NCI-H2227 treated with DMSO at 0.1 percent for 48 hours (cell line): ENCODE measurements at places on chromosomes 5 and 9.

DNA sequence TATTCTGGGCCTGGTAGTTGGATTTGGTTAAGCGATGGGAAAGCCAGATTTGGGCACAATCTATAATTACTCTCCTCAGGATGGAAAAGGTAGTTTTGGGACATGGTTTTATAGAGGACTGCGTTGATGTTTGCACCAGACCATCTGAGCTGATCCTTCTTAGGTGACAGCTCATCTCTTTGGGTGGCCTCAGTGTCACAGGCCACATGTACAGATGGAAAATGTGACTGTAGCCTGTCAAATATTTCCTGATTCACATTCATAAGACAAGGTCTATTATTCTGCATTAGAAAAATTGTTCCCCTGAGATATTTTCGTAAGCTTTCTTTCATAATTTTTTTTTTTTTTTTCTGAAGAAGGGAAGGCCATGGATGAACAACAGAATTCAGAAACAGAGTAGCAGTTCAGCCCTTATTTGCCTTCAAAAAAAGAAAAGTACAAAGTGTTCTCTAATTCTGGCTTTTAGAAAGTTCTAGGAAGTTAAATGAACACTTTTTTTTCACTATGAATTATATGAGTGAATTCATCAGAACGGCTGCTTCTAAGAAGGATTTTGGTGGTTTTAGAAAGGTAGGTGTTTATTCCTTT lies 81.0 kb downstream of the NNT start:
- no peak for DNase-seq

DNA sequence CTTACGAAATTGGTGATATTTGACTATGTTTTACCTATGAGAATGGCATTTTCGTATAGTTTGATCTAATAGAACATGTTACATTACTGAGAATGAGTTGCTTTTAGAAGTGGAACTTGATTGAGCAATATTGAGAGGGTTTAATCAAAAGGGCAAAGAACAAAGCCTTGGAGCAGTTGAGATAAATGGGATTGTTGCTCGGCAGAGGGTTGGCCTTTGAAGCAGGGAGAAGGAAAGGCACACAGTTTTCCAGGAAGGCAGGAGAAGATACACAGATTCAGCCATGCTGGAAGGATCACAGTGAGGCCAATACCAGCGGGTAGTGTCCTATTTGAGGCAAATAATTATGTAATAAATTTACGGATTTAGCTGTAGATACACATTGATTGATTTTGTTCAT lies 19.5 kb downstream of the MAN2A1 start:
- no peak for DNase-seq

- no peak for DNase-seq
Measured at GRCh38 chr5:14501353-14502293, 80.0 kb upstream of the OTULINL start.

GRCh38 chr9:1071730-1072129 lies 21.6 kb downstream of the DMRT2 start:
- DNase-seq = no peak

GRCh38 chr5:13511442-13511841 lies 433.0 kb downstream of the DNAH5 start:
- DNase-seq = no peak

DNA sequence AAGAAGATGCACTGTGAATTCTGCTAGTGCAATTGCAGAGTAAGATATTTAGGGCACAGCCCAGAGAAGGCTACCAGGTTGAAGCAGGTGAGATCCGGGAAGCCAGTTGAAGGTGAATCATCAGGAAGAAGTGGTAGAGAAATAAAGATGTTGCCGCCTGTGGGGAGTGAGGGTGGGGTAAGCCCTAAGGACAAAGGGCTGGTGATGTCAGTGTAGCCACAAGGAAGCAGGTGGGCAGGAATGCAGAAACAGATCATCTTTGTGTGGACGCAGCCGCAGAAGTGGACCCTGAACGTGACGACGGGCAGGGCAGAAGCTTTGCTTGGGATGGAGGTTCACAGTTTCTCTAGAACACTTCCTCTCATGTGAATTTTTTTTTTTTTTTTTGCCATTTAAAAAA lies 164.2 kb downstream of the ACTL7B start:
- DNase-seq = no peak

DNA sequence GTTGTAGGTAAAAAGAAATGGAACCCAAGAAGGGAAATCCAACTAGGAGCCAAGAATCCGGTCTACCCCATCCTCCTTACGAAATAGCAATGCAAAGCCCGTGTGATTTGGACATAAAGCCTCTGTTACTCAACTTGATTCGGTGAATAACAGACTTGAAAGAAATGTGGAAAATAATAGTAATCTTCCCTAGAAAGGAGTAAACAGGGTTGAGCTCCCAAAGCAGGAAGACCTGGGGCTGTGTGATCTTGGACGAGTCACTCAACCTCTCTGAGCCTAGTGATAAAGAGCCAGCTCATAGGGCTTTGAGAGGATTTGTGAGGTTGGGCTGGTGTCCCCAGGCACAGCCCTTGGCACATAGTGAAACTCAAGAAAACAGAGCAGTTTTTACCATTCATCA lies 42.7 kb upstream of the IL17B start:
- no peak for DNase-seq

DNA sequence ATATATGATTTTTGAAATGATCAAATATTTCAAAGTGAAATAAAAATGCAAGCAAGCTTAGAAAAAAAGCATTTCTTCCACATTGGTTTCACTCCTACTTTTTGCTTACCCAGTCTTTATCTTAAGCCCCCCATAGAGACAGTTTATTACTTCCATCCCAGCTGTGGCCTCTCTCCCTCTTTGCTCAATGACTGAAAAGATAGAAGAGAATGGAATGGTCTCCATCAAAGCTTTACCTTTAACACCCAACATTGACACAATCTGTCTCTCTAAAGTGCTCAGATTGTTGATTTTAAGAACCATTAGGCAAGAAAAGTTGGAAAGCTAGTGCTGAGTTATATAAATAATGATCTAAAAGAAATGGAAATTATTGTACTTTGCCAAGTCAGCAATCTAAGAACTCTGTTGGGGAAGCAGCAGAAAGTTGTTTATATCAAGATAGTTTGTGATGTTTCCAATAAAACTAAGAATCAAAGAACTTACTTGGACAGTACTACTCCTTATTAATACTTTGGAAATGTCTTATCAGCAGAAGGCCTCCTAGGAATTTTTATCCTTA lies 277.5 kb upstream of the NREP start:
- DNase-seq = no peak

DNA sequence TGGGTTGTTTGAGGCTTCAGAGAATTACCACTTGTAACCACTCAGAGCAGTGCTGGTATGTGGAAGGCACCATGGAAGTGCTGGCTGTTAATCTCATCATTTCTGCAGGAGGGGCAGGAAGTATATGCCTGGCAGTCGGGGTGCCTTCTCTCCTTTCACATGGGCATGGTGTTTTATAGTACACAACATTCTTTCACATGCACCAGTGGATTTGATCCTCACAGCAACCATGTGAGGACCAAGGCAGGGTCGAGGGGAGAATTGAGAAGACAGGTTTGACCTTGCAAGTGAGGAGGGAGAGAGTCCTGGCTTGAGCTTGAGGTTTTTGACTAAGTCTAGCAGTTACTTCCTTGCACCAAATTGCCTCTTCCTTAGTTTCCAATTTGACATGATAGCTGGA lies 38.0 kb upstream of the TRPC7 start:
- DNase-seq = no peak

DNA sequence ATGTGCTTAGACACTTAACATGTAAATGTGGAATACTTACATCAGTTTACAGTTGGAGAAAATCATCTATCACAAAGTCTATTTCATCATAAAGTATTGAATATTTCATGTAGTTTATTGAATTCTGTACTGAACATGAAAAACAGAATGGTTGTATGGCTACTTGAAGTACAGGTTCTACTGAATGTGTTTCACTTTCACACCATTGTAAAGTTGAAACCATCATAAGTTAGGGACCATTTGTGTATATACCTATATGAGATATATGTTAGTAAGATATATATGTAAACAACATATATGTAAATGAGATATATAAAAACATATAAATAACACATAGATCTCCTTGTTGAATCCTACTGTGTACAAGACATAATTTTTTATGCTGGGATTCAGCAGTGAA lies 63.0 kb upstream of the TAF11L2 start:
- DNase-seq = no peak

- no peak for DNase-seq
Measured at GRCh38 chr5:126948011-126948355, 82.4 kb downstream of the MARCHF3 start.

GRCh38 chr9:87742813-87743428 lies 17.0 kb downstream of the CTSL start:
- DNase-seq = no peak

DNA sequence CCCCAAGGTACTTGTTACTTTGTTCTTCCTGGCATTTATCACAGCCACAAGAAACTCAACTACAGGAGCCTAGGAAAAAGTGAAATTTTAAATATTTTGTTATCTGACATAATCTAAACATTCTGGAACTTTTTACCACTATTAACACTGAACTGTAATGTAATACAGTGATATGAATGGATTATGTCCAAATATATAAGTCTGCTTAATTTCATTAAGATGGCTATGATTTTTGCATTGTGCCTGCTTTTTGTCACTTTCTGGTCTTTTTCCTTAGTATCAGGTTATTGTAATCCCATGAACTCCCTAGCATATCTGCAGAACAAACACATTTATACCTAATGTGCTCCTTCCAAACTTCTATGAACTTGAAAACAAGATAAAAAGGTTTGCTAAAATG lies 35.8 kb downstream of the PJA2 start:
- no peak for DNase-seq

GRCh38 chr9:100196215-100196614 lies 97.2 kb downstream of the INVS start:
- no peak for DNase-seq

DNA sequence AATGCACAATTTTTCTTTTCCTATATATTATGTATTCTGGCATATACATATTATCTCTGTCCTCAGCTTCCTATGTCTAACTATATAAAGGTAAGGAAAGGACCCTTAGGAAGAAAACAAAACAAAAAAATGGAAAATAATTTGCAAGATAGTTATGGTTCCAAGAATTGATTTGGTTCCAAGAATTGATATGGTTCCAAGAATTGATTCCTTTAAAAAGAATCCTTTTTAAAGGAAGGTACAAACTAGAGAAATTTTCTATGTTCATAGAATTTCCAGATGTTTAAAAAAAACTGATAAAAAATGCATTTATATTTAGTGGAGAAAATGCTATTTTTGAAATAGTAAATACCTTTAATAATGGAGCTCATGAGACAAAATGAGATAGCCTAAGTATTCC lies 12.1 kb downstream of the LYRM7 start:
- no peak for DNase-seq
